ENCODE measurements at places on chromosomes 2 and 18.

DNA sequence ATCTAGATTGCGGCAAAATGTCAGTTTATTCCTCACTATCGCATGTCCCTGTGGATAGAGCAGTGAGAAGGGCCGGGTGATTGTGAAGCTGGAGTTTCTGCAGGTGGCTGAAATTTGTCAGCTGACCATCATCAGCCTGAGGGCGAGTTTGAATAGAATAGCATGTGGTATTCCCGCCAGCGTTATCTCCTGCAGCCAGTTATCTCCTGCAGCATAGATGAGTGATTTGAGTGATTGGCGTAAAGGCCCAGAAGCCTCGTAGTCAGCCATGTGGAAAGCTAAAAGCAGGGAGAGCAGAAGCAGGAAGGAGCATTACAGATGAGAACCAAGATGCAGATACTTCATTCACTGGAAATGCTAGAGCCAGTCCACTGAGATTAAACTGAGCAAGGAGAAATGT lies 65.5 kb downstream of the CABLES1 start:
- DNase-seq: no peak

DNA sequence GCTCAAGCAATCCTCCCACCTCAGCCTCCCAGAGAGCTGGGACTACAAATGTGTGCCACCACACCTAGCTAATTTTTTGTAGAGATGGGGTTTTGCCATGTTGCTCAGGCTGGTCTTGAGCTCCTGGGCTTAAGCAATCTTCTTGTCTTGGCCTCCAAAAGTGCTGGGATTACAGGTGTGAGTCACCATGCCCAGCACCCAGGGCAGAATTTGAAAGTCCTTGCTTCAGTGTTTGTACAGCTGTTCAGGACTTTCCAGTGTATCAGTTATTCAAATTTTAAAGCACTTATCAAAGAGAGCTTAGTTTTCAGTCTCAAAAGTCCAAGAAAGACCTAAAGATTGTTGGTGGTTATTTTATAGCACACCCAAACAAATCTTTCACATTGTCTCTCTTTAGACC lies 43.6 kb upstream of the VPS54 start:
- DNase-seq: no peak

GRCh38 chr2:152418688-152419087 lies 83.7 kb downstream of the FMNL2 start:
- DNase-seq: no peak

DNA sequence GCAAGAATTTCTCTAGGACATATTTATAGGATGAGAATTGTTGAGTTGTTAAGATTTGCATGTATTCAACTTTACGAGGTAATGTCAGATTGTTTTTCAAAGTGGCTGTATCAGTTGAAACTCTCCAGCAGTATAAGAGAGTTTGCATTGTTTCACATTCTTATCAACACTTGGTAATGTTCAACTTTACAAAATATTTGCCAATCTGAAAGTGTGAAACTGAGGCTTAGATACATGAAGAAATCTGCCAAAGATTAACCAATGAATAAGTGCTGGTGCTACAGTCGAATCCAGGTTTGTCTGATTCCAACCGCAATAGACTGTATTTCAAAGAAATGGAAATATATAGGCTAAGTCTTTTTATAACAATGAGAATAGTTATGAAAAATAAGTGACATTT lies 117.0 kb downstream of the EHBP1 start:
- no peak for DNase-seq

- DNase-seq: no peak
Measured at GRCh38 chr2:112242384-112242783, 12.5 kb downstream of the ZC3H8 start.

- no peak for DNase-seq
Measured at GRCh38 chr2:20728114-20728758, 61.3 kb downstream of the GDF7 start.

GRCh38 chr2:74877781-74878433 lies 44.0 kb downstream of the HK2 start:
- DNase-seq: no peak

DNA sequence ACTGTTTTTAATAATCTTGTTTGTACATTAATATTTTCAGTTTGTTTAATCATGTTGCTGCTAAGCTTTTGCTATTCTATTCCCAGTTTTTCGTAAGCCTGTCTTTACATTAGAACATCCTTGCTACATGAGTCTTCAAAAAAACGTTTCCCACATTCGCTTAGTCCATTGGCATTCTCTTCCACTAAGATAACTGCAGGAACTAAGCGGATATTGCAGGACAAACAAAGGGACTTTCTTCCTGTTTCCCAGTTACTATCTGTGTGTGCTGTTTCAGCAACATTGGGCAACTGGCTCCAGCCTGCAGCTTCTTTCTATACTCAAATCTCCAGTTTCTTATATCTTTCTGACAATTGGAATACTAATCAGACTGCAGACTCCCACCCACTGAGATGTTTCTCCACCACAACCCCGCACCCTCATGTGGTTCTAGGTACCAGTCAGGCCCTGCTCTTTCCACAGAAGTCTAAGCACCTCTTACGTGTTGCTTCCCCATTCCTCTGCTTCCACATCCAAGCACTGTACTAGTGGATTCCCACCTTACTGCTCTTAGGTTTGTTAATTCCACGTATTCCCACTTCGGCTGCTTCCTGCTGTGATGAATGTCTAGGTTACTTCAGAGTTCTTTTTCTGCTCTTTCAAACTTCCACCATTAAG lies 420.3 kb downstream of the LRRTM4 start:
- DNase-seq: no peak

DNA sequence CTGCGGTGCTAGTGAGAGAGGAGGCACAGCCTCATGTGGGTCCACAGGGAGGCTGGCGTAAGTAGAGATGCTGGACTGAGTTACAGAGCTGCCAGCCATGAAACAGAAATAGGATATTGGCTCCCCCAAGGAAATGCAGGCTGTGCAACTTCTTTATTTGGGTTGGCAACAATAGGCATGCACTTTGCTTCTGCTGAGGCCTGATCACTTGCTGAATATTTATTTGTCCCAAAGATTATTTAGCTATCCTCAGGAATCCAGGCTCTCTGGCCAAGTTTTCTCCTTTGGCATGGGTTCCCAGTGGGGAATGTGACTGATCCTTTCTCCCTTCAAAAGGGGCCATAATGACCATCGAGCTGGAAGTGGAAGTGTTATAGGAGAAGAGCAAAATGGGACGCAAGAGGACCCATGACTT lies 60.0 kb downstream of the MAPK4 start:
- DNase-seq: no peak

DNA sequence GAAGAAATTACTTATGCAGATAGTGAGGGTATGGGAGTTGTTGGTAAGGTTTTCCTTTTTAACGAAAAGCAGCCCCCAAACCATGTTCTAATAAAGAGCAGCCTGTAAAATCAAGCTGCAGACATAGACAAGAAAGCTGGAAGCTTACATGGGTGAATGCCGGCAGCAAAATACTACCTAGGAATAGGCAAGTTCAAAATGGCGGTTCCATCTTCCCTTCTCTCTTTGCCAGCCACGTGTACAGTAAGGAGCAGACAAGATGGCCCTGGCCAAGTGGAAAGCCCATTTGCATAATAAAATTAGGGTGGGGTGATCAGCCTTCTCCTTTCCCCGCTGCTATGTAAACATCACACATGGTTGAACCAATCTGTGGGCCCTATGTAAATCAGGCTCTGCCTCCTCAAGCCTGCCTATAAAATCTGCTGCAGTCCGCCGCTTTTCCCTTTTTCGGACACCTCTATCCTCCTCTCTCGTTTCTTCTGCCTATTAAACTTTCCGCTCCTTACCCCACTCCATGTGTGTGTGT lies 155.0 kb downstream of the ZBTB7C start:
- no peak for DNase-seq

- no peak for DNase-seq
Measured at GRCh38 chr2:217905395-217905794, 97.4 kb downstream of the TNS1 start.

DNA sequence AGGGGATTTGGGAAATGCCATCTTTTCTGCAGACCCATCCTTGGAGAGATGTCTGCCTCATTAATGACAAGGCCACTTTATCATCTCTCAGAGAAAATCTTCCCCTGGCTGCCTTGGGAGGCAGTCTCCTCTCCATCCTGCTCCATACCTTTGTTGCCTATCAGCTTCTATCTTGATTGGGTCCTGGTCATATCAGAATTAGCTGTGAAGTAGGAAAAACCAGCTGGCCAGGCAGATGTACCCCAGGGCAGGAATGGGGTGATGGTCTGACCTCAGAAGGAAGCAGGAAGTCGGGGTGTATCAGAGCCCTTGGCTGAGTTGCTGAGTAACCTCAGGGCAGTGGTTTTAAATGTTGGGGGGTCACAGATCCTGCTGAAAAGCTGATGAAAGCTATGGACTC lies 41.3 kb downstream of the ALK start:
- DNase-seq: no peak

GRCh38 chr2:33336036-33336625 lies 140.3 kb upstream of the RASGRP3 start:
- no peak for DNase-seq

DNA sequence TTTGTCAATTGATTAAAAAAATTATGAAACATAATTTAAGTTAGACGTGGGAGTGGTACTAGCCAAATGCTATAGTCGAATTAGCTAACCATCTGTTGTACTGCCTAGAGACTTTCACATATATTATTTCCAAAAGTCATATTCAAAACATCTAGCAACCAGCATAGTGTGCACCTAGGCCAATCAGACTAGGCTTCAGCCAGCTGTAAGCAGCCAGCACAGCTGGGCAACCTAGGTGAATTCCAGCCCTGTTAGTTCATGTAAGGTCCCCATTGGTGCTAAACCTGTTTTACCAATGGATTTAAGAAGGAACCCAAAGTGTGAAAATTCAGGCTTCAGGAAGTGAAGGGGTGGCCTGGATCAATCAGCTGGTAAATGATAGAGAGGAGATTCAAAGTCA lies 144.3 kb downstream of the BCL2 start:
- DNase-seq: no peak

DNA sequence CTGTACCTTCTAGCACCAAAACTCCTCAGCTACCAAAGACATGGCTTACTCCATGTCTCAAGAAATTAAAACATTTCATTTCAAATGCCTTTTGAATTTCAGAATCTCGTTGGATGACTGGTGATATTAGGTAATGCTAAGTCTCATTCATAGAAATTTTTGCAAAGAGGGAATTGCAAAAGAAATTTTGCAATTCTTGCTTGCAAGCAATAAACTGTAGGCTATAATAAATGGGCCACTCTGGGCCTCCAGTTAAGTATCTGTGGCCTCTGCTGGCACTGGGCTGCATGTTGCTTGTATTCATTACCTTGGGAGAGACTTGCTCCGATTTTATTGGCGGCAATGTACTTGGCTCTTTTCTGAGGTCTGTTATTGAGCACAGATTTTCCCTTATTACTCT lies 2.8 kb upstream of the LCLAT1 start:
- DNase-seq: no peak

GRCh38 chr18:55314615-55315237 lies 273.3 kb downstream of the TCF4 start:
- DNase-seq: no peak

GRCh38 chr2:149648282-149649030 lies 60.9 kb upstream of the MMADHC start:
- no peak for DNase-seq

- no peak for DNase-seq
Measured at GRCh38 chr2:111246620-111247061, 125.9 kb downstream of the BCL2L11 start.

- no peak for DNase-seq
Measured at GRCh38 chr2:85594715-85595300, 737 bp upstream of the RNF181 start.

DNA sequence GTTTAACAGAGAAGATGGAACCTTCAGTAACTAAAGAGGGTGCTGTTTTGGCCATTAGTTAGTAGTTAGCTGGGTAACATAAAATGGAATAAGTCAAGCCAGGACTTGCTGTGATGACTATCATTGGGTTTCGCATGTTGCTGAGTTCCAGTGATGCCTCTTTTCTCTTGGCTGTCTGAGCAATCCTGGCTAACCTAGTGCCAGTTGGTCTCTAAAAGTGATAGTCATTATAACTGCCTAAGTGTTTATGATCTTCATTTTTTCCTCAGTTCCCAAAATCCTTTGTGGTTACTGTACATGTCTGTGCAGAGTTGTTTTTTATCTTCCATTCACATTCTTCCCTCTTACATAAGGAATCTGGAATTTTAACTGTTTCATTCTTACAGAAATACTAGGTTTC lies 33.4 kb downstream of the WDR43 start:
- no peak for DNase-seq

DNA sequence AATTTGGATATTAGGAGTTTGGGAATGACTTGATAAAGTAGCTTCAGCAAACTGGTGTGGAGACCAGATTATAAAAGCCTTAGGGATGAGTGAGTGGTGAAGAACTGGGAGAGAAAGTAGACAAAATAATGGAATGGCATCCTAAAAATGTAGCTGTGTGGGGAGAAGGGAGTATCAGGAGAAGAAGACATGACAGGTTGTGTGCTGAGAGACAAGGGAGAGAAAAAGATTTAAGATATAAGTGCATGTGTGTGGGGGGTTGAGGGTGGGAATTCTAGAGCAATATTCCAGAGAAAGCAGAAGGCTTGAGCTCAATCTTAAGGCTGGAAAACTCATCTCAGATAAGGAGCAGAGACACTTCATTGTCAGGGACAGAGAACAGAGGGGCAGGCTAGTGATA lies 159.5 kb downstream of the HNMT start:
- no peak for DNase-seq

DNA sequence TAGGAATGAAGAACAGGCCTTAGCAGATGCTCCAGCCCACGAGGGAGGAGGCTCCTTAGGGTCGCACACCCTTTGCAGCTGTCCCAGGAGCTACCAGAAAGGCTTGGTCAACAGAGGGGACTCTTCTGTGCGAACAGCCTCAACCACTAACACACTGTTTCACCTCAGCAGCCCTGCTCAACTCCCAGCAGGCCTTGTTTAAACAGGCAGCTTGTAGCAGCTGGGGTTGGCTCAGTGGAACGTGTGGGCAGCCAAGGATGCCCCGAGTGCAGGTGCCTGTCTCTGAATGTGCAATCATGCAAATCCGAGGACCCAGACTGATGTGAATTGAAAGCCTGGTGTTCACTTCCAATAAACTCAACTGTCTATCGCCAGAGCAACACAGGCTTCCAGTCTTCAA lies 88.7 kb upstream of the CXCR4 start:
- DNase-seq: no peak

DNA sequence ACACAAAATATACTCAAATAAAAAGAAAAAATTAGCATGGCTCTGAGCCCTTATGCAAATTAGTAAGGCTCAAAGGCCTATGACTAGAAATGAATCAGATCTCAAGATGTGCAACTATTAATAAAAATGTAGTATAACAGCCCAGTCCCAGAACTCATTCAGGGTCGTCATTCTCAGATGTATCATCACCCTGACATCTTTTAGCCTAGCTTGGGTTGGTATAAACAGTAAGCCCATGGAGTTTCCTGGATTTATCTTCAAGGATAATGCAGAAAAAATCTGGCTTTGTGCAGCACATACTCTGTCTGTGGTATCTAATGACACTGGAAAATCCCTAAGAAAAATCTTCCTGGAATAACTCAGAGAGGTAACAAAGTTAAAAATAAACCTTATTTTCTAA lies 239.3 kb downstream of the ZNF385B start:
- no peak for DNase-seq

GRCh38 chr2:230902180-230902899 lies 22.7 kb downstream of the GPR55 start:
- no peak for DNase-seq

- no peak for DNase-seq
Measured at GRCh38 chr2:120731175-120731574, 4.5 kb upstream of the GLI2 start.

Data from stimulated activated CD4-positive, alpha-beta T cell treated with anti-CD3 and anti-CD28 coated beads, Interleukin-1b, Interleukin-23, amount 100 ng/mL, for 1 hour (primary cell).